Suppressor macrophage (primary cell): ENCODE measurements at places on chromosomes 1 and 21.

DNA sequence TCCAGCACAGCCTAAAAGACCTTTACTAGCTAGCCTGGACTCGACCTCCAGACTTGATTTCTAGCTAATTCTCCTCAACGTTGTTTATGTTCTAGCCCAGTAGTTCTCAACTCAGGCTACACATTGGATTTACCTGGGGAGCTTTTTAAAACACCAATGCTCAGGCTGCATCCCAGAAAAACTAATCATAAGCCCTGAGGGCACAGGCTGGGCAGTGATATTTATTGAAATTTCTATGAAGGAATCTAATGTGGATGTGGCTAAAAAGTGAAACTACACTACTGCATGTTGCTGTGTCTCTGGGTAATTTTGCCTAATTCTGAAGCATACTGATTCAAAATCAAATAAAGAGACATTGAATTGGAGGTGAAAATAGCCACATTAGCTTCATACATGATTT lies 479.4 kb downstream of the KCNT2 start:
- no peak for DNase-seq

DNA sequence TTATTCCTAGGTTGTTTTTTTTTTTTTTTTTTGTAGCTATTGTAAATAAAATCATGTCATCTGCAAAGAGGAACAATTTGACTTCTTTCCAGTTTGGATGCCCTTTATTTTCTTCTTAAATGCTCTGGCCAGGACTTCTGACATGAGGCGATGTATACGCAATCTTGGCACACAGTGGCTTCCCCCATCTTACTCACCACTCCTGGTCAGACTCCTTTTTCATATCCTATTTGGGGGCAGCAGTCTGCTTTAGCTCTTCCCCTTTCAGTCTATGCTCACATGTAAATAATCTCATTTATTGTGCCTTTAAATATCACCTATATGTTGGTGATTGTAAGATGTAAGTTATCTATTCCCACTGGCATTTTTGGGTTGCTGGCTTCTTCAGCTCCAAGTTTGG lies 56.1 kb downstream of the SLAMF6 start:
- DNase-seq = peak; percentile 77

- DNase-seq = no peak
Observed at GRCh38 chr1:103160281-103160680, 52.0 kb upstream of the COL11A1 start.

GRCh38 chr1:156284757-156285156 lies 632 bp downstream of the TMEM79 start:
- peak; percentile 62 for DNase-seq

DNA sequence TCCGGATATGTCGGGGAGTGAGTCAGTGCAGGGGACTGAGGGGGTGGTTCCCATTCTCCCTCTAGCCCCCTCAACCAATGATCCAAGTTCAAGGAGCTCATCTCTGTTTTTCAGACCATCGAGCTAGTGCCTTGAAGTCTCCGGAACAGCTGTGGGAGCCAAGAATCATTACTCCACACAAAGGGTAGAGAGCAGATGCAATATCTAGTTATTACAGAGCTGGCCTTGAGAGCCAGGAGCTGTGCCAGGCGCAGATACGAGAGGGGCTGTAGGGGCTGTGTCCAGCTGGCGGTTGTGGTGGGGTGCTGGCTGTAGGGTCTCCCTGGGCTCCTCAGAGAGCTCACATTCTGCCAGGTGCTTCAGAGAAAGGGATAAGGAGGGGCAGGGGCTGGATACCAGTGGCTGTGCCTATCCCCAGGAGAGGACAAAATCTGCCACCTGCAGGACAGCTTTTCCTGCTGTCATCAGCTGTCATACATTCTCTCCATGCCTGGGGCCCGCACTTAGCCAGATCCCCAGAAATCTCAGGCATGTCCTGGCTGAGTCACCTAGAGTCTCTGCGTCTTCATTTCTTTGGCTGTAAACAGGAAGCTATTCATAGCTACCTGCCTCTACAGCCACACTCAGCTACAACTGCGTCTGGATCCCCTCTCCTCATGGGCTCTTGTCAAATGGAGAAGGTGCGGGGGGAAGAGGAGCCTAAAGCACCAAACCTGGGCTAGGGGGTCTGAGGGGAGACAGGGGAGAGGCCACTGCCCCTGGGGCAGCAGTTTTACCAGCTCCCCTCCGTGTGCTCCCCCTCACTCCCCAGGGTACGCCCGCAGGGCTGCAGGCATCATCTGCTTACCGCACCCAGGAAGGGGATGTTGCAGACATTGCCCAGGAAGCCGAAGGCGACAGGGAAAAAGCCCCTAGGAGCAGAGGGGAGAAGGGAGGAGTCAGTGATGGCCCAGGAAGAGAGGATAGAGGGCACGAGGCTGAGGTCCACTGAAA lies 2.4 kb upstream of the KISS1 start:
- no peak for DNase-seq

DNA sequence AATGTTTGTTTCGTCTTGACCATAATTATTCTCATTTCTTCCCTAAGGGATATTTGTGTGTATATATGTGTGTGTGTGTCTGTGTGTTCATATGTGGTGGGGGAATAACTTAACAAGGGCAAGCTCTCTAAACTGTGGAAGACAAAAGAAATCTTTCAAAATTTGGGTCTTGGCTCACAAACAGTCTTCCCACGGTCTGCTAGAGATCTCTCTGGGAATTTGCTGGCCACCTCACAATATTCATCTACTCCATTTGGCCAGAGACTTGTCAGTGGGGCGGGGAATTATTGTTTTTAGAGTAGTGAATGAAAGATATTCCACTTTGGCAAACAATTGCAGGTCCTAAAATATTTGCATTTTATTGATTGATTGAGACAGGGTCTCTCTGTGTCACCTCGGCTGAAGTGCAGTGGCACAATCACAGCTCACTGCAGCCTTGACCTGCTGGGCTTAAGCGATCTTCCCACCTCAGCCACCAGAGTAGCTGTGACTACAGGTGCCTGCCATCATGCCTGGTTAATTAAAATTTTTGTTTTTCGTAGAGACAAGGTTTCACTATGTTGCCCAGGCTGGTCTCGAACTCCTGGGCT lies 8.0 kb upstream of the EIF2B3 start:
- no peak for DNase-seq

DNA sequence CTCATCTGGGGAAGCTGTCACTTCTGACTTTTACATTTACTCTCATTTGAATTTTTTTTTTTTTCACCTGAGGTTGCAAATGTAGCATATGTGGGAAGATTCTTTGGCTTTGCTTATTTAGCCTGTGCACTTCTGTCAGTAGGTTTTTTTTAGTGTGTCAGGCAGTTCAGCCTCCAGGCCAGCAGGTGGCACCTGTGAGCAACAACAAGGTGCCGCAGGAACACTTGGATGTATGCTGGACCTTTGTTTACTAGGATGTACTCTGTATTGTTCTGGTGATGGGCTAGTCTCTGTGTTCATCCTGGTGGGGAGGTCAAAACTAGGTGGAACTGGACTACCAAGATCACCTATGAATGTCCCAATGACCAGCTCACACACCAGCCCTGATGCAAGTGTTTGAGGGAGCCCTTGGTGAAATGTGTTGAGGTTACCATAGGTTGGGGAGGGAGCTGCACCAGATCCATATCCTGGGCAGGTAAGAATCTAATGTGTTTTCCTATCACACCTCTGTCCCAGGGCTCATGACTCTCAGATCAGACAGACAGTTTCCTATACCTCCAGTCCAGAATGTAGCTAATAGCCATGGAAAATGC lies 618.2 kb downstream of the BRINP3 start:
- DNase-seq = peak; percentile 15

GRCh38 chr1:41840592-41841246 lies 78.0 kb downstream of the HIVEP3 start:
- DNase-seq = no peak

GRCh38 chr1:164891615-164892014 lies 332.6 kb downstream of the PBX1 start:
- DNase-seq = no peak

GRCh38 chr1:48773133-48773532 lies 3.6 kb downstream of the BEND5 start:
- DNase-seq = no peak

- DNase-seq = no peak
Observed at GRCh38 chr1:167457936-167458584, 60.3 kb downstream of the CD247 start.

GRCh38 chr21:43866260-43866629 lies 1.2 kb downstream of the AGPAT3 start:
- peak; percentile 24 for DNase-seq

GRCh38 chr1:20948101-20948500 lies 161.0 kb upstream of the HP1BP3 start:
- no peak for DNase-seq

DNA sequence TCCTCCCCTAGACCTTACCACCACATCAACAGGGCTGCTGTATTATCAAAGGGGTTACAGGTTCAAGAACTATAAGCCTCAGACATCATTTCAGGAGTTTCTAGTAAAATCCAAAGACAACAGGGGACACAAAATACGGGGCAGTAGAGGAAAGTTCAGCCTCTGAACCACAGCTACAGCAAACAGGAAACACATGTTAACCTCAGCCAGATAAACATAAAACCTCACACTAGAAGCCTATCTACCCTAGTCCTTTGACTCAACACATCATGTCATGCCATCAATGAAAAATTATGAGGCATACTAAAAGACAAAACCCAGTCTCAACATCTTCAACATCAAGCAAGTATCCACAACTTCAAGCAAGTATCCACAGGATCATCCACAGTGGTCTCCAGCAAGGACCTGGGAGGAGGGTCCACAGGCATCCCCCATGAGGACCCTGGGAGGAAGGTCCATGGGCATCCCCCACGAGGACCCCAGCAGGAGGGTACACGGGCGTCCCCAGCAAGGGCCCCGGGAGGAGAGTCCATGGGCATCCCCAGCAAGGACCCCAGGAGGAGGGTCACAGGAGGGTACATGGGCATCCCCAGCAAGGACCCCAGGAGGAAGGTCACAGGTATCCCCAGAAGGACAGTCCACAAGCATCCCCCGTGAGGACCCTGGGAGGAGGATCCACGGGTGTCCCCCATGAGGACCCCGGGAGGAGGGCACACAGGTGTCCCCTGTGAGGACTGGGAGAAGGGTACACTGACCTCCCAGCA lies 440.0 kb downstream of the MATN1 start:
- DNase-seq = no peak

DNA sequence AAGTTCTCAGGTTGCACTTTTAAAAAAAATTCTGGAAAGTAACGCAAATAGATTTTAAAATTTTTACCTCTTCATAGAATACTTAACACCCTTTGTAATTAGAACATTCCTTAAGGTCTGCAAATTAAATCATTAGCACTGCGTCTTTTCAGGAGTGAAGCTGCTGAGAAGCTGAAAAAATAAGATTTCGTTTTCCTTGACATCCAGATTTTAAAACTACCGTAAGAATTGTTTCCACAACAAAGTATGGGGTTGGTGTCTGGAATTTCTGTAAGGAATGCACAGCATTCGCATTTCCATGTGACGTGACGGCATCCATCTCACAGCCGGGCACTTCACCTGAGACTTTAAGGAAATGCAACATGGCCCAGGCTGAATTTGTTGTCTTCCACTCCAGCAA lies 76.3 kb upstream of the COX20 start:
- DNase-seq = no peak

DNA sequence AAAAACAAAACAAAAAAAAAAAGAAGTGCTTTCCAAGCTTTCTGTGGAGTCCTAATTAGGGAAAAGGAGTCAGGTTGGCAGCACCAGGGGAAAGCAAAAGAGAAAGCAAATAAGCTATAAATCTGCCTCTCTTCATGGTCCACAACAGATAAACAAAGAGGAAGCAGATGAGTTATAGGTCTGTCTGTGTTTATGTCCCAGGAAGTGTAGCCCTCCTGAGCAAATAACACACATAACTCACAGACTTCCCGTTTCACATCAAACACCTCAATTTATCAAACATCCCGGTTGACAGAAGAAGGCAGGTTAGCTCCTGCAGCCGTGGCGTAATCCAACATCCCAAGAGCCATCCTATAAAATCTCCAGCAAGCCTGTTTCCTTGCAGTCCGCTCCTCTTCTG lies 5.6 kb upstream of the SLC2A5 start:
- peak; percentile 41 for DNase-seq

DNA sequence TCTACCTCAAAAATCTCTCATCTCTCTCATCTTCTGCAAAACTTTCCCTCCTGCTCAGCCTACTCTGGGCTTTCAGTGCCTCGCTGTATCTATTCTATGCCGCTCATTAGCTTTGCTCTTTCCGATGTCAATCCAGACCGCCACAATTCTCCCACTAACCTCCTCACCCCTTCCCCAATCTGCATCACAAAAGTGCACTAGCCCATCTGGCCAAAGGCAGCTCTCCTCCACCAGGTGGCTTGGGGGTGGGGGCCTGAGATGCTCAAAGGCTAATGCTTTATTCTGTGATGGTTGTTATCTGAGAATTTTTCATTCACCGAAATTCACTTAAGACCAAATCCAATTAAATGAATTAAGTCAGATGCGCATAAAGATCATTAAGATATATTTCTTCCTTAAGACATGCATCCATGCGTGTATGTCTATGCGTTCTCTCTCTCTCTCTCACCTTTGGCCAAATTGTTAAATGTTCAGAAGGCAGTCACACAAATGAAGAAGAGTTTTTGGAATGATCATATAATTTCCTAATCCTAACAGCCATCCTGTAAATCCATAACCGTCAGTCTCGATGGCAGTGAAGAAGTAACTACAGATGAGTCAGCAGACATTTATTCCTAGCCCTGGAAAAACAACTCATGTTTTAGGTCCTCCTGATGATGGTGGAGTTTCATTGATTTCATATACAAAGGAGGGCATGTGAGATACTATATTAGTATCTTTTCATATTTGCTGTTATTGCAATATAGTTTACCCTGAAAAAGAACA lies 111.3 kb downstream of the C1orf21 start:
- no peak for DNase-seq

- no peak for DNase-seq
Observed at GRCh38 chr1:90134175-90134955, 139.5 kb downstream of the ZNF326 start.

GRCh38 chr1:204583909-204584632 lies 67.9 kb downstream of the MDM4 start:
- DNase-seq = no peak

DNA sequence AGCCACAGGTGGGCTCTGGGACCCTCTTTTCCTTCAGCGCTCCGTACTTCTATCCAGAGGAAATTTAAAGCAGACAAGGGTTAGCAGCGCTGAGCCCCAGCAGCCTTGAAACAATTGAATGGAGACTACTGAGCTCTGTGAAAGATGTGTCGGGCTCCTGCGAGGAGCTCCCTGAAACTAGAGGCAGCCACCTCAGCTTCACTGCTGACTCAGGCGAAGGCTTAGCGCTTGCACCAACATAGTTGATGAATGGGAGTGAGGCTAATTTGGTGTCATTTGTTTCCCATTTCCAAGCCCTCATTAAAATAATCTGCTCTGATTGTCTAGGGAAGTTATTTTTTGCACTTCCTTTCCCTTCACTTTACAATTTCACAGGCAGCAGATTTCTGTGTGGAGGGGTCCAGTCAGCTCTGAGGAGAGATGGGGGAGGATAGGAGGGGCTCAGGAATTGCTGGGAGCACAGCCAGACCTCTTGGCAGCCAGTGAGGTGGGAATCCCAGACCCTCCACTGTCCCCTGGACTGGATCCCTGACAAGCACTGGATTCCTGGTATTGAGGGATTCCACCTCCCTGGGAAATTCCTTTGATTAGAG lies 398.9 kb upstream of the PLXNA2 start:
- no peak for DNase-seq
